Stimulated activated CD4-positive, alpha-beta T cell treated with anti-CD3 and anti-CD28 coated beads, Interleukin-1b, Interleukin-23, amount 100 ng/mL, for 4 hours (primary cell): ENCODE measurements at places on chromosomes 4 and X.

GRCh38 chr4:13413729-13414437, 70.3 kb downstream of the RAB28 start:
- DNase-seq = no peak

GRCh38 chrX:153554519-153555167, 37.2 kb downstream of the ATP2B3 start:
- peak; percentile 55 for DNase-seq

GRCh38 chr4:61953386-61953785, 753.3 kb downstream of the ADGRL3 start:
- no peak for DNase-seq

- no peak for DNase-seq
Observed at GRCh38 chr4:174580597-174580996, 58.3 kb upstream of the HPGD start.

GRCh38 chrX:129958083-129958465, 24.4 kb upstream of the BCORL1 start:
- no peak for DNase-seq

DNA sequence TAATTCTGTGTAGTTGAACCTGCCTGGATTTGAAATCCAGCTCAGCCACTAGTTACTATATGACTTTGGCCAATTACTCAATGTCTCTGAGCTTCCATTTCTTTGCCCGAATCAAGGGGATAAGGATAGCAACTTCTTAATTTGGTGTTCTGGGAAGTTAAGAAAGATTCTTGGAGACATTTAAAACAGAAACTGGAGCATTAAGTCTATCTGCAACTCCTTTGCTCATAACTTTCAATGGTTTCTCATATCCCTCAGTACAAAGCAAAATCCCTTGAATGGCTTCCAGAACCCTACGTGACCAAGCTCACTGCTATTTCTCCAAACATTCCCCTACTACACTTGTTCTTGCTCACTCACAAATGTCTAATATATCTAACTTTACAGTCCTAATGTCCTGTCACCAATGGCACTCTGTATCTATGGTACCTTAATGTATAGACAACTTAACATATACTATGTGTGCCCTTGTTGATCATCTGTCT, 849.1 kb upstream of the SLIT2 start:
- no peak for DNase-seq

DNA sequence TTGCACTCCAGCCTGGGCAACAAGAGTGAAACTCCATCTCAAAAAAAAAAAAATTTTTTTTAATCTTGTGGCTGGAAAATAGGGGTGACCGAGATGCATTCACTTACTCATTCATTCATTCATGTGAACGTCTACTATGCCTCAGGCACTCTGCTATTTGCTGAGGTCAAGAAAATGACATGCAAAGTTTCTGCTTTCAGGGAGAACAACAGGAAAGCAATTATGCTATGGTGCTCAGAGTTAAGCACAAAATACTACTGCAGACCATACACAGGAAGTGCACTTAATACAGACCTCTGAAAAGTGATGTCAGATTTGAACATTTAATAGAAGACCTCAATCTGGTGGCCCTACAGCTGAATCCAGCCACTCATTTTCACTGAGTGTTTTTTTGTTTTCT, 59.6 kb upstream of the DUSP21 start:
- DNase-seq = no peak

GRCh38 chr4:110631584-110632505, 9.0 kb upstream of the PITX2 start:
- DNase-seq = no peak

GRCh38 chr4:62226082-62226481, 1026.0 kb downstream of the ADGRL3 start:
- no peak for DNase-seq

DNA sequence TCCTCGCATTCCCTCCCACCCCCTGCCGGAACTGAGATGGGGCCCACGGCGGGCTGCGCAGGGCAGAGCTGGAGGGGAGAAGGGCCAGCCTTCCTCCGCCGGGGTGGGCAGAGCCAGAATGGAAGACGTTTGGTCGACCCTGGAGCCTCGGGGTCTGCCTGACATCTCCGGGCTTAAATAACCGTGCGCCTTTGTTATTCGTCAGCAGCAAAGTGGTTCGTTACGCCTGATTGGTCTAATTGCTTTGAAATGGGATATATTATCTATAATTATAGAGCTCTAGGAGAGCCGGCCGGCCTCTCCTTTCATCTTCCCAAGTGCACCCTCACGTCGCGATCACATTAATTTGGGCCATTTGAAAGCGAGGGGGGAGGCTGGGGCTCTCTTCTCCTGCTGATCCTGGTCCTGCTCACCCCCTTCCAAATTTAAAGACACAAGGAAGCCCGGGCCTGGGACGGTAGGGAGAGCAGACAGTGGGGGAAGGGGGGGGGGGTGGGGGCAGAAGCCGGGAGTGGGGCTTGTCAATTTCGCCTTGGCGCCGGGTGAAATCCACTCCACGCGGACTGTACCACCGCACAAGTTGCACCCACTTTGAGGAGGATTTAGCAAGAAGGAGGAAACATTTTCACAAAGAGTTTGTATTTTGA, 4.7 kb upstream of the MSX1 start:
- DNase-seq = no peak

DNA sequence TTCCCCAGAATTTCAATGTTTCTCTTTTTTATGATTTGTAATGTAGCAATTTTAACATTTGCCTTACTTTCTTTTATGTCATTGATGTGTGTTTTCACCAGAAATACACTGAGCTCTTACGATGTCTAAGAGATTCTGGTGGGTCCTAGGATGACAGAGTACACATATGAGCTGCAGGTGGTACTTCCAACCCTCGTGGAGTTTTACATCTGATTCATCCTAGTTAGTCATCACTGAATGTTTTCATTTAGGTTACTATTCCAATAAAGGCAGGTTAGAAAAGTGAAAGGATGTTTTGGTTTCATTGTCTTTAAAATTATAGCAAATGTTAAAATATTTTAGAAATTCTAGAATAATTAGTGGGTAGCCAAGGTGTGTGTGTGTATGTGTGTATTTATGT, 605.9 kb downstream of the ADGRL3 start:
- no peak for DNase-seq

GRCh38 chrX:41351923-41352322, 18.0 kb downstream of the DDX3X start:
- no peak for DNase-seq

GRCh38 chr4:135274416-135274815, 1072.8 kb upstream of the PABPC4L start:
- DNase-seq = no peak

GRCh38 chr4:165385126-165385525, 6.3 kb downstream of the CPE start:
- no peak for DNase-seq

- no peak for DNase-seq
Observed at GRCh38 chr4:126361287-126361686, 1046.5 kb downstream of the FAT4 start.

DNA sequence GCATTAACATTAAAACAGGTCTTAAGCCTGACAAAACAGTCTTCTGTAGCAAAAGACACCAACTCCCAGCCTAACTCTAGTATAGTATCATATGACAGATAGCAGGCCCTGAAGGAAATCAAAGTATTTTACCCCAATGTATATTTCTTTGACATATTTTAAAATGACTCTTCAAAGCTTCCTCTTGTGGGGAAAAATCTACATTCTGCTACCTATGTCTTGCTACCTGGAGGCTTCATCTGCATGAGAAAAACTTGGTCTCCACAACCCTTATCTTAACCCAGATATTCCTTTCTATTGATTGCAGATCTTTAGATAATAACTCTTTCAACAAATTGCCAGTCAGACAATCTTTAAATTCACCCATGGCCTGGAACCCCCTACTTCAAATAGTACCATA, 1620.4 kb downstream of the PCDH7 start:
- DNase-seq = no peak

GRCh38 chr4:82820689-82821088, 22.1 kb upstream of the SCD5 start:
- no peak for DNase-seq

DNA sequence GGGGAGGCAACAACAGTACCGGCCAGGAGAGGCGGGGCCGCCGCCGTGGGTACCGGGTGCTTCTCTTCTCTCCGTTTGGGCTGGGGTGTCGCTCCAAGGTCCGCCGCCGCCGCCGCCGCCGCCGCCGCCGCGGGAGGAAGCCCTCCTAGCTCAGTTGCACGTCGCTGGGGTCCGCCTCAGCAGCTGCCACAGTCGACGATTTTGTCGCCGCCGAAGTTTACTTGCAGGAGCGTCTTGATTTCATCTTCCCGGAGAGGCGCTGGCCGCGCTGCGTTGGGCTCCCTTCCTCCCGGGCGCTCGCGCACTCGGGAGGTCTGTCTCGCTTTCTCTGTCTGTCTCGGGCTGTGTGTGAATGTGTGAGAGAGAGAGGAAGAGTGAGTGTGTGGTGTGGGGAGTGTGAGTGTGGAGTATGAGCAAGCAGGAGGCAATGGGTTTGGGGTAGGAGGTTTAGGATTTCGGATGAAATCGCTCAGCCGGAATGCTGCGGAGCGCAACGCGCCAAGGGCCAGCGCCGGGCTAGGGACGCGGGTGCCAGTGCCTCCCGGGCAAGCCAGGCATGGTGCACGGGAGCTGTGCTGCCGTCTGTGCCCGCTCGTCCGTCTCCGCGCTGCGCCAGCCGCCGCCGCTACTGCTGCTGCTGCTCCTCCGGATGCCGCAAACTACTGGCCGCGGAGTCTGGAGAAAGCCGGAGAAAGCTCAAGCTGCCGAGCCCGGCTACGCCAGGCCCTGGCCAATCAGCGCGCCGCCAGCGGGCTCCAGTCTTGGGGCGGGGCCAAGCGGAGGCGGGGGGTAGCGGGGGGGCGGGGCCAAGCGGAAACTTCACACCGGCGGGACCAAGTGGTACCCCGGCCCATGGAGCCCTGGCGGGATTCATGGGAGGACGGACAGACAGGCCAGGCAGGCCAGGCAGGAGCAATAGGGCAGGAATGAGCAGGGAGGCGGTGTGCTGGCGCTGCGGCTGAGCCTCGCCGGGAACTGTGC, at the start of gene PCDH19:
TSS of gene PCDH19 (minus strand) at position 664 of the 981 bp plus-strand sequence. CDS start 1,676 bp downstream, outside the sequence.
- DNase-seq = no peak

- no peak for DNase-seq
Observed at GRCh38 chrX:46715530-46715929, 43.4 kb downstream of the SLC9A7 start.

- peak; percentile 45 for DNase-seq
Observed at GRCh38 chr4:1010395-1011021, 918 bp upstream of the FGFRL1 start.

- DNase-seq = no peak
Observed at GRCh38 chr4:54855191-54855854, 197.6 kb downstream of the KIT start.

DNA sequence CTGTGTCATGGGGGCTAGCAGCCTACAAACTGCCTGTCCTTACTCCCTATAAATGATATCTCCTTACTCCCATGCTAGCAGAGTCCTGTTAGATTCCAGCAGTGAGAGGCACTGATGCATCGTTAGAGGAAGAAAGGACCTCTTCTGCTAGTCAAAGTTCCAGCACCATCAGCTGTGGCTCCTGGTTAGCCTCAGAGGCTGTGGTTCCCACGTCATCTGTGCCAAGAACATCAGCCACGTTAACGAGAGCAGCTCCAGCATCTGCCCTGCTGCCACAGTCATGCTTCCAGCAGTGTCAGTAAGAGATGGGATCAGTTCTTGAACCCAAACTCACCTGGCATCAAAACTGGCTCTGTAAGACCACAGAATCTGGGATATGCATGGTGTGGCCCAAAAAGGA, 88.5 kb downstream of the SLC2A9 start:
- no peak for DNase-seq

DNA sequence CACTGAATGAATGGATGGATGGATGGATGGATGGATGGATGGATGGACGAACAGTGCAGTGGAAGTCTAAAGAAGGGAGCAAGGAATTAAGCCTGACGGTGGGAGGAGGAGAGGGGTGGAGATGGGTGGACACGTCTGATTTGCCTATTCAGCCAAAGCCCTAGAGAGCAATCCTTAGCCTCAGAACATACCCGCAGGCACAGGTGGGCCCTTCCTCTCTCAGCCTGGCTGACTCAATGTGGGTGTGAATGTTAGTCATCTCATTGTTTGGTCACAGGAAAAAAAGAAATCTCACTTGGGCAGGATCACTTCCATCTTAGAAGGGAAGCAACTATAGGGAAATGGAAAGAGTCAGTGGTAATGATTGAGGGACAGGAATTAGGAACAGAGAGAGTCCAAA, 165.9 kb downstream of the PJA1 start:
- no peak for DNase-seq

DNA sequence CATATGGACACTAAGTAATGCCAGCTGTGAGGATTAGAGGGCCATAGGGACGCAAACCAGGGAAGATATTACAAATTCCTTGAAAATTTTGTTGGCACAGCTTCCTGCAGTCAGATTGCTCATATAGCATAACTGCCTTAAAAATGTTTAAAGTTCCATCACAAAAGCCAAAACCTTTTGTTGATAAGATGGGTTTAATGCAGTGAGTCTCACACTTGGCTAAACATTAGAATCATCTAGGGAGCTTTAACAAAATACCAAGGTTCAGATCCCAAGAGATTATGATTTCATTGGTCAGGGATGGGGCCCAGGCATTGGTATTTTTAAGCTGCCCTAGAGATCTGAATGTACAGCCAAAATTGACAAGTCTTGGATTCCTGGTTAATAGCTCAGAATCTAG, 376.5 kb upstream of the MAD2L1 start:
- no peak for DNase-seq

- no peak for DNase-seq
Observed at GRCh38 chr4:55398966-55399365, 3.2 kb downstream of the TMEM165 start.

DNA sequence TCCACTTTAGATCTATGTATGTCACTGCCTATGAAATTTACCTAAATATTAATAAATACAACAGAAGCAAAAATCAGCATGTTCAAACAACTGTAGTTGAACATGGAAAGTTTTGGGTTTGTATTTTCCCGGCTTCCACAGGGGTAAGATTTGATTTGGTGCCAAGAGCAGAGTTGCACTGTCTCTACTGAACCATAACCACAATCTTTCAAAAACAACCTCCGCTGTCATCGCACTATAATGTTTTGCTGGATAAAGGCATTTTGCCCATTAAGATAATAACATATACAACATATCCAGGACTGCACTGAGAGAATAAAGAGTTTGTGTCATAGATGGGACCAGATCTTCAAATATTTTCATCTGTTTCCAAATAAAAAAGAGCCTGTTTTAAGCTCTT, 94.9 kb downstream of the TENM3 start:
- no peak for DNase-seq

- DNase-seq = no peak
Observed at GRCh38 chrX:141164406-141164805, 12.5 kb downstream of the LDOC1 start.

GRCh38 chrX:50827996-50828395, 14.0 kb upstream of the SHROOM4 start:
- no peak for DNase-seq

DNA sequence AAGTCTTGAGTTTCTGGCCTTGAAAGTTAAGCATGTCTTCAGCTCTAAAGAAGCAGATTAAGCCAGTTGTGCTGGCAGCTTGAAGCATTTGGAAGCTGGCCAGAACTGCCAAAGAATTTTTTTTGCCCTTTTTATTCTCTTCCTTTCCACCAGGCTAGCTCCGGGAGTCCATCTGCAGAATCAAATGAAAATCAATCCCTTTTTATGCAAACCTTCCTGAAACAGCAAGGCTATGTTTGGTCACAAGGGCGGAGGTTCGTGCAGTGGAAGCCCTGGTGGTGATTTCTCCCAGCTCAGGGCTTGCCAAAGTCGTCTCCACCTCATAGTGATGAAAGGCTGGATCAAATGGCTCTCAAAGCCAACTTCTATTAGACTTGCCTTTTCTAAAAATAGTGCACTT, 21.6 kb upstream of the C4orf54 start:
- DNase-seq = no peak

GRCh38 chrX:132887569-132887968, 70.9 kb downstream of the HS6ST2 start:
- no peak for DNase-seq

- DNase-seq = no peak
Observed at GRCh38 chrX:10591363-10592335, 28.7 kb downstream of the MID1 start.
